Fibroblast of gingiva (primary cell): ENCODE measurements at places on chromosomes 3 and 15.

GRCh38 chr15:67072442-67072841 lies 7.0 kb downstream of the SMAD3 start:
- no peak for DNase-seq

DNA sequence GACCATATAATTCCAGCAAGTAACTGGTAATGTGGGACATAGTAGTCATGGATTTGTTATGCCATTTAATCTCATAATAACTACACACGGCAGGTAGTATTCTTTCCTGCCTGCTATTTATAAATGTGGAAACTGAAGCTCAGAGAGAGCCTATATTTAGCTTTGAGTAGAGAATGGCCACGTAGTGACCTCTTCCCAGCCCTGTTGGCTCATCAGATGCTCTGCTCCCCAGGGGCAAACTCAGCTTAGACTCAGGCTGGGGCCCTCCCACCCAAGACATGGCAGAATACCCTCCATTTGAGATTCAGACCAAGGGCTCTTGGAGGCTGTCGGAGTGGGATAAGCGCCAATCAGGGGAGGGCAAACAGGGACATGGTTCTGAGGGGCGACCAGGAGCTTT lies 17.3 kb upstream of the HDAC11 start:
- no peak for DNase-seq

GRCh38 chr15:91566141-91566540 lies 287.4 kb upstream of the SLCO3A1 start:
- no peak for DNase-seq

- DNase-seq = no peak
Measured at GRCh38 chr15:88987591-88987933, 74.4 kb upstream of the MFGE8 start.

DNA sequence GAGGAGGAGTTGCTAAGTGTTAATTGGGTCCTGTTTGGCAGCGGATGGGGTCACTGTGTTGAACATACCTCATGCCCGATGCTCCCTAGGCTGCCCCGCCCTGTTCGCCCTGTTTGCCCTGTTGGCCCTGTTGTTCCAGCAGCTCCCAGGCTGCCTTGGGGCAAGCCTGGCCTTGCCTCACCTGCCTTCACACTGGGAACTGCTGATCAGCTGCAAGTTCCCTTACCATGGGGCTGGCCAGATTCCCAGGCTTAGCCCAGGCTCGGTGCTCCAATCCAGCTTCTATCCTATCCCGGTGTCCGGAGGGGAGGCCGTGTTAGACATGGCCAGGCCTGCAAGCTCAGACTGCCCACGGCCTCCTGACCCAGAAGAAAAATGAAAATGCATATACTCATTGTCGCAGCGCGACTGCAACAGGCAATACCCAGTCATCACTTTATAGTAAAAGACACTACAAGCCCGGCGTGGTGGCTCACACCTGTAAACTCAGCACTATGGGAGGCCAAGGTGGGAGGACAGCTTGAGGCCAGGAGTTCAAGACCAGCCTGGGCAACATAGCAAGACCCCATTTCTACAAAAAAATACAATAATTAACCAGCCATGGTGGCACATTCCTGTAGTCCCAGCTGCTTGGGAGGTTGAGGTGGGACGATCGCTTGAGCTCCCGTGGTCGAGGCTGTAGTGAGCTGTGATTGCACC lies 42.9 kb upstream of the ZNF710 start:
- DNase-seq = no peak

GRCh38 chr3:12155264-12155663 lies 3.4 kb downstream of the TIMP4 start:
- DNase-seq = no peak

DNA sequence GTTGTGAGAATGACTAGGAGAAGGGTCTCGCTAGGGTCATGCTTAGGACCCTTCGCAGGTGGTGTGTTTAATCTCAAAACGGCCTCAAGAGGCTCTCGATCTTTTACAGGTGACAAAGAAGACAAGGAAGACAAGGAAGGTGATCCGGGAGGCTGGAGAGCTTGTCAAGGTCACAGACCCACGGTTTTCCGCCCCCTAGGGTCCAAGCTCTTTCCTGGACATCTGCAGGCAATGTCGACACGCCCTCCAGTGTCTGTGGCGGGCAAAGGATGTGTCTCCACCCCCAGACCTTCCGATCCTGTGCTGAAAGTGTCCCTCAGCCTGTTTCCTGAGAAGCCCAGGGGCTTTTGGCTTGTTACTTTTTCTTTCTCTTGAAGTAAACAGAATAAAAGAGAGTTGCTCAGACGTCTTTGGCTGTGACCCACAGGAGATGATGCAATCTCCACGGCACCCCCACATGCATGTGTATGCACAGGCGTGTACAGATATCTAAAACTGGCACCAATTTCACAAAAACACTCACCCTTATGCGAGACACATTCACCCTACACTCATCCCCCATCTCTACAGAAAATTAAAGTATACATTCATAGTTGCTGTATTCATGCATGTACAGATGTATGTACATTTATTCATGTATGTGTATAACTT lies 108.8 kb downstream of the KLF13 start:
- peak; percentile 73 for DNase-seq

DNA sequence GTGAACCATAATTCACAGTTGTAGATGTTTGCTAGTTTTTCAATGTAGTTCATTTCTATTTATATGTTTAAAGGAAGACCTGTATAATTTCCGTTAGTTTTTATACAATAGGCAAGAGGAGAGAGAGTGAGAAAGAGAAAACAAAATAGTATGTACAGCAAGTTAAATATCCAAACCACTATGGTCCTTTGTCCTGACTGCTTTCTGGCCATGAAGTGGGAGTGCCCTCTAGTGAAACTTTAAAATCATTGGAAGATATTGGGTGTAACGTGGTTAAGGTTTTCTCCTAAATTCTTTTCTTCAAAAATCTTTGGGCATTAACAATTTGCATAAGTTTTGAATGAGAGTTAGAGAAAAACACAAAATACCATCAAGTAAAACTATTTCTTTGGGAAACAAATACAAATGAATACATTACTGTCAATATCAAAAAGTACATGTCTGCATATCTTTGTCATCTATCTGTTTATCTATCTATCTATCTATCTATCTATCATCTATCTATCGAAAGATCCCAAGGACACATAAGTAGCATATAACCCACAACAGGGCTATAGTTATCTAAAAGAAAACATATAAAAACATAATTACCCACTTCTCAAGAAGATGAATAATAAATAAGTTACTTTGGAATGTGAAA lies 534.6 kb upstream of the ATP11B start:
- no peak for DNase-seq

DNA sequence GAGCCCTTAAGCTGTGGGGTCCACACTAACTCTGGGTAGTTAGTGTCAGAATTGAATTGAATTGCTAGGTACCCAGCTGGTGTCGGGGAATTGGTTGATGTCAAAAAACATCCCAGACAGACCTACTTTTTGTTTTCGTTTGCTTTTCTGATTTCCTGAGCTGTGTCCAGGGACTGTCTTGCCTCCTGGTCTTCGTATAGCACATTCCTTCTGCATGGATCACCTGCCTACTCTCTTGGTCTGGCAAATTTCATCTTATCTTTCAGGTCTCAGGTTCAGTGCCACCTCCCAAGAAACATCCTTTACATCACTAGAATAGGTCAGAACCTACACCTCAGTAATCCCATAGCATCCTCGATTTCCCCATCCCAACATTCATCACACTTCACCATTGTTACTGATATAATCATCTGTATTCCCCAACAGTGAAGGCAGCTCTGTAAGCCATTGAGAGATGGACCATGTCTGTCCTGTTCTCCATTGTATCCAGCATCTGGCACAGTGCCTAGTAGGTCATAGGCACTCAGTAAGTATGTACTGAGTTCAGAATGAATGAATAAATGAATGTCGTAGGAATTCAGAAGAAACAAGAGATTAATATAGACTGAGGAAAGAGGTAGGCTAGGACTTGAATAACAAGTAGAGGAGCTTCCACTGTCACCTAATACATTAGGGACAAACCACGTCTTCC lies 81.2 kb downstream of the ANP32A start:
- DNase-seq = no peak
